ENCODE measurements at places on chromosomes 5 and 9. TPM values are rescaled to one million over a fixed set of nuclear protein-coding genes. Genes with fewer than 3 reads are reported as not detected.

DNA sequence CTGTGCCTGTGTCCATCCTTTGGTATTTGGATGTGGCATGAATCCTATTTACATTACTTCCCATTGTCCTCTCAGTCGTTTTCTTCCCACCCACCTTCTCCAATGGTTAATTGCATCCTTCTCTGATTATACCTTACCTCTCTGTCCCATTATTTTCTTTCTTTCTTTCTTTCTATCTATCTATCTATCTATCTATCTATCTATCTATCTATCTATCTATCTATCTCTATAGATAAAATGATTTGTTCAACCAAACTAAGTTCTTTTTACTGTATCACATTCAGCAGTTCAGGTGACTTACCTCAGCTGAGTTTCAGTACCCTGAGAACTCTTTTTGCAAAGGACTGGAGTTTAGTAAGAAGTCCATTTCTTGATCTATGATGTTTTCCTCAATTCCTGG is 80.6 kb downstream of the RPS23 start:
- H3K4me1 ChIP-seq = no peaks in the 10 kb centered on the region
- no peak overlapping the region for H3K27ac ChIP-seq
- no peak for DNase-seq
- H3K27me3 ChIP-seq = no peaks in the 10 kb centered on the region
- no peaks in the 10 kb centered on the region for H3K36me3 ChIP-seq
- H3K4me3 ChIP-seq = no peak overlapping the region

GRCh38 chr5:107265193-107265592 is 405.5 kb downstream of the EFNA5 start:
- DNase-seq = no peak
- no peaks in the 10 kb centered on the region for H3K27me3 ChIP-seq
- H3K4me3 ChIP-seq = no peak overlapping the region
- no peak overlapping the region for H3K27ac ChIP-seq
- no peaks in the 10 kb centered on the region for H3K4me1 ChIP-seq

Gene ZNF169
- total RNA-seq = 5.3 TPM

Gene GBGT1
- total RNA-seq = 15.9 TPM

Gene NKD2
- total RNA-seq = 6.5 TPM

Measured in esophagus muscularis mucosa (tissue), 4 donors.